ENCODE measurements at places on chromosomes 7 and 10.

- DNase-seq, result no peak
These were observed 25.2 kb downstream of the ZNF775 start for GRCh38 chr7:150404172-150404804.

GRCh38 chr10:131571346-131571745, 259.8 kb upstream of the TCERG1L start:
- DNase-seq, result peak; percentile 35

GRCh38 chr10:17256627-17257026, 28.6 kb downstream of the VIM start:
- DNase-seq, result no peak

DNA sequence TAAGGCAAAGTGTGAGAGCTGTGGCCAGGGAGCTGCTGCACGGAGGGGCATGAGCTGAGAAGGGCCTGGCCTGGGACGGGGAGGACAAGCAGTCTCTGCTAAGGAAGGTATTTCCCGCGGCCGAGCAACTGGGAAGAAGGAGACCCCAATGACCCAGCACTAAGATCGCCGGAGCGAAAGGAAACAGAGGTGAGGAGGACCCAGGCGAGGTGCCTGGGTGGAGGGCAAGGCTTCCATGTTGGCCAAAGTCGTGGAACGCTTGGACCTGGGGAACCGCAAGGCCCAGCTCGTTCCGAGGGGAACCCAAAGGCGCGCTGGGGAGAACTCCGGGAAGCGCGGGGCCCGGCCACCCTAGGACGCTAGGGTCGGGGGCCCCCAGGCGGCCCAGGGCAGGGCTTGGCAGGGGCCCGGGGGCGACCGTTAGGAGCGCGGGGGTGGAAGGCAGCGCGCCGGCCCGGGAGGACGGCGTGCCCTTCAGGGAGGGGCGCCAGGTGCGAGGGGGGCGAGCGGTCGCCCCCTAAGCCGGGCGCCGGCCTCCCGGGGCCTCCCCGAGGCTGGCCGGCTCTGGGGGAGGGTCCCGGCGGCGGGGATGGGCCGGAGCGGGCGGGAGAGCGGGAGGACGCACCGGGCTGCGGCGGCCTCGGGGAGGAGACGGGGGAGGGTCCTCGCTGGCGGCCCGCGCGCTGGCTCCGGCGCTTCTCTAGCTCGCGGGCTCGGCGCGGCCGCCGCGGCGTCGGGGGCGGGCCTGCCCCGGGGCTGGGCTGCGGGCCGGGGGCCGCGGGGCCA, 545 bp downstream of the GIGYF1 start:
- DNase-seq, result peak; percentile 48

GRCh38 chr10:71255808-71256660, 43.7 kb downstream of the UNC5B start:
- DNase-seq, result no peak

DNA sequence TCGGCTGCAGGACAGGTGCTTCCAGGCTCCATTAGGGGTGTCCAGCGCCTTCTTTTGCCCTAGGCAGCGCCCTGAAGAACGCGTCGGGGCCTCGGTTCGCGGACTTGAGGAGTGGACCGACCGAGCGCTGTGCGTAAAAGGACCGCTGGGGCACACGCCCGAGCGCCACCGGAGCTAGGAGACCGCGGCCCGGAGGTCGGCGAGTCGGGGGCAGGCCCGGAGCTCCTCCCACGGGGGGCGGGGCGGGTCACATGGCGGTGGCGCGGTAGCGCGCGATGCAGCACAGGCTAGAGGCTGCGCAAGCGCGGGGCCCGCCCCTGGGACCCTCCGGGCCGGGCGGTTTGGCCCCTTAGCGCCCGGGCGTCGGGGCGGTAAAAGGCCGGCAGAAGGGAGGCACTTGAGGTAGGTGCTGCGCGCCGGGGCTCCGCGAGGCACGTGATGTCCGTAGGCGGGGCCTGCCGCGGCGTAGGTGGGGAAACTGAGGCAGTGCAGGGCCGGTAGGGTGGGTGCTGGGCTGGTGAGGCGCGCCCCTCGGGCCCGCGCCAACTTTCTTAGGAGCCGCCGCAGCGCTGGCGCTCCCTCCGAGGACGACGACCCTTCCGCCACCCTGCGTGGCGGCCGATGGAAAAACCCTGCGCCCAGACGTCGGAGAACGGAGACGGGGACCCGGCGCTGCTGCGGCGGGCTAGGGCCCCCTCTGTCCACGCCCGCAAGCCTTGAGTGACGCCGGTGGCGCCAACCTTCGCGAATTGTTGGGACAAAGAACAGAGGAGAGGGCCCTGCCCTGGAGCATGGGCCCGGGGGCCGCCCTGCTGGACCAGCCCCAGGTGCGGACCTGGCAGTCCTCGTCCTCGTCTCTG, at the start of gene PRXL2A:
Gene PRXL2A, plus strand, starts transcription at position 310 of the 860 bp plus-strand sequence. CDS start 11,917 bp downstream, outside the sequence.
- DNase-seq, result peak; percentile 92

- DNase-seq, result no peak
These were observed 275.0 kb downstream of the PTEN start for GRCh38 chr10:88138319-88138848.

GRCh38 chr10:1605999-1606940, 131.1 kb downstream of the ADARB2 start:
- DNase-seq, result peak; percentile 12

DNA sequence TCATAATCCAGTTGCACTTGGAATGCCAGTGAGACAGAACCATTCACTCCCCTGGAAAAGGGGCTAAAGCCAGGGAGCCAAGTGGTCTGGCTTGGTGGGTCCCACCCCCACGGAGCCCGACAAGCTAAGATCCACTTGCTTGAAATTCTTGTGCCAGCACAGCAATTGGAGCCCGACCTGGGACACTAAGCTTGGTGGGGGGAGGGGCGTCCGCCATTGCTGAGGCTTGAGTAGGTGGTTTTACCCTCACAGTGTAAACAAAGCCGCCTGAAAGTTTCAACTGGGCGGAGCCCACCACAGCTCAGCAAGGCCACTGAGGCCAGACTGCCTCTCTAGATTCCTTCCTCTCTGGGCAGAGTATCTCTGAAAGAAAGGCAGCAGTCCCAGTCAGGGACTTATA, 200.7 kb upstream of the NPSR1 start:
- no peak for DNase-seq

GRCh38 chr7:45125193-45125904, 13.9 kb upstream of the TBRG4 start:
- no peak for DNase-seq

Measured in left lobe of liver (tissue), 2 donors.